ENCODE measurements at places on chromosomes 2 and 18. TPM values are rescaled to one million over a fixed set of nuclear protein-coding genes. Genes with fewer than 3 reads are reported as not detected.

The SPP2 gene
- polyA plus RNA-seq: not detected

The ITPRIPL1 gene
- 0.92 TPM for polyA plus RNA-seq

The DCDC2C gene
- not detected for polyA plus RNA-seq

The CHRNG gene
- not detected for polyA plus RNA-seq

The ACVR2A gene
- 8.3 TPM for polyA plus RNA-seq

The CGREF1 gene
- 5.2 TPM for polyA plus RNA-seq

The C2orf15 gene
- polyA plus RNA-seq: 10.0 TPM

The GATA6 gene
- polyA plus RNA-seq: 109 TPM

The LTBP1 gene
- polyA plus RNA-seq: 9.7 TPM

The IL1F10 gene
- not detected for polyA plus RNA-seq

The GKN2 gene
- polyA plus RNA-seq: not detected

The NETO1 gene
- 0.06 TPM for polyA plus RNA-seq

The FANCL gene
- 45.0 TPM for polyA plus RNA-seq

The CFAP221 gene
- polyA plus RNA-seq: 2.2 TPM

The WDPCP gene
- polyA plus RNA-seq: 1.6 TPM

The MITD1 gene
- 30.5 TPM for polyA plus RNA-seq

The AKAIN1 gene
- polyA plus RNA-seq: 0.22 TPM

The CIB4 gene
- not detected for polyA plus RNA-seq

The RAB6D gene
- polyA plus RNA-seq: 0.22 TPM

The SLC20A1 gene
- 24.6 TPM for polyA plus RNA-seq

The CHST9 gene
- polyA plus RNA-seq: not detected

The TYMS gene
- polyA plus RNA-seq: 74.6 TPM

The SCG2 gene
- 1.4 TPM for polyA plus RNA-seq

The CCDC102B gene
- polyA plus RNA-seq: 0.45 TPM

The DES gene
- 178 TPM for polyA plus RNA-seq

The KLHL29 gene
- 2.7 TPM for polyA plus RNA-seq

The TTC39C gene
- polyA plus RNA-seq: 6.9 TPM

The HOXD10 gene
- not detected for polyA plus RNA-seq

The OSR1 gene
- polyA plus RNA-seq: 2.2 TPM

The TGFA gene
- polyA plus RNA-seq: 6.3 TPM

The FEV gene
- 5.7 TPM for polyA plus RNA-seq

The MATN3 gene
- not detected for polyA plus RNA-seq

The GCG gene
- 236 TPM for polyA plus RNA-seq

The RAB6C gene
- polyA plus RNA-seq: not detected

The PROKR1 gene
- polyA plus RNA-seq: not detected

The ADCY3 gene
- 3.6 TPM for polyA plus RNA-seq

The FBXO41 gene
- 1.4 TPM for polyA plus RNA-seq

The ASXL3 gene
- 0.09 TPM for polyA plus RNA-seq

All from small intestine (tissue), 16 donors.